ENCODE measurements at places on chromosomes 3 and 15.

DNA sequence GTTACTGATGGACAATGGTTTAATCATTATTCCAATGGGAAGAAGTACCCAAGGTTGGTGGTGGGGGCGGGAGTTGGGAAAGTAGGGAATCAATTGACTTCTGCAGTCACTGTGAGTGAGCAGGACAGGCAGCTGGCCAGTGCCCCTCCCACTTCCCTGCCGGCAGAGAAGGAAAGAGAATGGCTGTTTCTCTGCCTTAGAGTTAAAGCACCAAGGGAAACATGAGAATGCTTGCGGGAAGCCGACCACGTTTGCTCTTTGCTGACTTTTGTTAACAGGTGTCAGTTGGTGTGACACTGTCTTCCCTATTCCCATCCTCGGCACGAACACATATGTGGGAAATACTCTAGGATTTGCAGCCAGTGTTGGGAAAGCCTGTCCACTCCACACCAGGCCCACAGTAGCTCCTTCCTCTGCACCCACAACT lies 33.5 kb upstream of the MFSD1 start:
- no peak for DNase-seq

- no peak for DNase-seq
These were observed 22.2 kb upstream of the GMPPB start for GRCh38 chr3:49745986-49746385.

- DNase-seq: no peak
These were observed 10.7 kb upstream of the DHX36 start for GRCh38 chr3:154334973-154335420.

DNA sequence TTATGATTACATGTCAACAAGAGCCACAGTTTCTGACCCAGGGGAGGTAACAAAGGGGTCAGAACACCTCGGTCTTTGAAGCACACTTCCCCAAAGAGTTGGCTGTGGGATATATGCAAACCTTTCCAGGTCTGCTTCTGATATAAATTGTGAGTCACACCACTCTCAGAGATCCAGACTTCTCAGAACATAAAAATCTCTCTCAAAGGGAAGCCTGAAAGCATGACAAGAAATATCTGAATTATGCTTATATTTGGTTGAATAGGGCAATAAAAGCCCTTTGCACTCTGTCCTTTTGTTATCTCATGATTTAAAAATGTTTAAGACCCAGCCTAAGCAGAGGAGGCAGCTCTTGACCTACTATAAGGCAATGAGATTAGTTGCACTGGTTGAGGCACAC lies 56.8 kb downstream of the MYH15 start:
- DNase-seq: no peak

DNA sequence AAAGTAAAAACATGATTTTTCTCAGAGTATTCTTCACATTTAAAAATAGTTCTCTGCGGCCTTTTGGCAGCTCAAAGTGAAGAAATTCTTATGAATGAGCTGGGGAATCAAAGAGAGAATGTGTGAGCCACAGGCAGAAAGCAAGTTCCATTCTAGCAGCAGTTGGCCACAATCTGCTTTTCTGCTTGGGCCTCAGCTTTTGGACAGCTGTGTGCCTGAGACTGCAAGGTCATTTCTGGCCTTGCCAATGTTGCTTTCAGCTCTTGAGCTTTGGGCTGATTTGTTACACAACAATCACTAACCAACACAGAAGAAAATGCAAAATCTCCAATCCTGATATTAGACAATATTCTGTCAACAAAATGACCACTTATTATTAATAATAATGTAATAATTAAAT lies 14.4 kb upstream of the TM4SF4 start:
- DNase-seq: no peak

DNA sequence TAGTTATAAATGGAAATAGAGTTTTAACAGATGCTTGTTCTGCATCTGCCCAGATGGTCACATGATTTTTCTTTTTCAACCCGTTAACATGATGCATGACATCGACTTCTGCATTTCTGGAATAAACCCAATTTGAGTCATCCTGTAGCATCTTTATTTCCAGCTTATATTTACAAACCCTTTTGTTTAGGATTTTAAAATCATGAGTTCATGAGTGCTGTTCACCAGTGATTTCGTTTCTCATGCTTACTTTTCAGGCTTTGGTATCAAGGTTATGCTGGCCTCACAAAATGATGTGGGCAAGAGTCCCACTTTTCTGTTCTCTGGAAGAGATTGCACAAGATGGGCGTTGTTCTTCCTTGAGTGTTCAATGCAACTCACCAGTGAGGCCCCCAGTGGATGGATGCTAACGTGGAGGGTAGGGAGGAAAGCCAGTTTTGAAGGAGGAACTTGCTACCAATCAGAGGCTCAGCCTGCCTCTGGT lies 5.2 kb downstream of the HRH1 start:
- DNase-seq: no peak

GRCh38 chr3:159472611-159473010 lies 516.0 kb upstream of the IL12A start:
- DNase-seq: no peak

GRCh38 chr3:113673593-113673992 lies 22.8 kb downstream of the USF3 start:
- DNase-seq: no peak

DNA sequence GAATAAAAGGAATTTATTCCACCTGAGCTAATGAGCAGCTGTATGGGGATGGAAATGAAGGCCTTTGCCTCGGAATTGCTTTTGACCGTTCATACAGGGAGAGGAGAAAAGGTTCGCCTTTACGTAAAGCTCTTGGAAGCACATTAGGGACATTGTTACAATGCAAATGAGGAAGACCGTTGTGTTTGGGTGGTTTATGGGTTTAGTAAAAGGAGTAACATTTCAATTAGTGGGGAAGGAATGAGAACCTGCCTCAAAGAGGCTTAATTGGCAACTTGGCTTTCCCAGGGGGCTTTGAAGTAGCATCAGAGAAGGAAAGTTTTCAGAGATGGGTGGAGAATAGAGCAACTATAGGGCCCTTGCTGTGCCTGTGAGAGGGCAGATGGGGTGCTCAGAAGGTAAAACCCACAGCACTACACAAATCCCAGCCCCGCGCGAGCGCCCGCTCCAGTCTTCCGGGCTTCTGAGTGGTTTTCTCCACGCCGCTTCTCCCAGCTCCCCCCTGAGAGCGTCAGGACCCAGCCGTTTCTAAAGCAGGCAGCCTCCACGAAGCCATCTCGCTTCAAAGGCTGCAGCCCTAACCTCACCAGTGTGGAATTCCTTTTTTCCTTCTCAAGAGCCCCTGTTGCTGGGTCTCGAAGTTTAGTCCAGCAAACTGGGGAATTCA lies 192.0 kb upstream of the HES1 start:
- no peak for DNase-seq

DNA sequence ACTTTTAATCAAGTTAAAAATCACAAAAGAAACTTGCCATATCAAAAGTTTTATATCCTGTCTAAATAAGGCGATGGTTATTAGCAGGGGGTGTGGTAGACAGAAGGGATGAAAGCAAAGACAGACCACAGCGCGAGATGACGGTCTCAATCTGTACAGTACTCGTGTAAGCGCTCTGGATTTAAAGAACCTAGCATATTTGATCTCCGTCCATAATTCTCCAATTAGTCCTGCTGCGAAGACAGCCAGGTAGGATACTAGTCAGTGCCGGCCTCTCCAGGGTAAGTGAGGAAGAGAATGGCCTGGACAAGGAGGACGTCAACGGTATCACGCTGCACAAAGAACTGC lies 701 bp downstream of the SGO1 start:
- DNase-seq: no peak

- DNase-seq: no peak
These were observed 73.0 kb upstream of the PROK2 start for GRCh38 chr3:71857956-71858355.

DNA sequence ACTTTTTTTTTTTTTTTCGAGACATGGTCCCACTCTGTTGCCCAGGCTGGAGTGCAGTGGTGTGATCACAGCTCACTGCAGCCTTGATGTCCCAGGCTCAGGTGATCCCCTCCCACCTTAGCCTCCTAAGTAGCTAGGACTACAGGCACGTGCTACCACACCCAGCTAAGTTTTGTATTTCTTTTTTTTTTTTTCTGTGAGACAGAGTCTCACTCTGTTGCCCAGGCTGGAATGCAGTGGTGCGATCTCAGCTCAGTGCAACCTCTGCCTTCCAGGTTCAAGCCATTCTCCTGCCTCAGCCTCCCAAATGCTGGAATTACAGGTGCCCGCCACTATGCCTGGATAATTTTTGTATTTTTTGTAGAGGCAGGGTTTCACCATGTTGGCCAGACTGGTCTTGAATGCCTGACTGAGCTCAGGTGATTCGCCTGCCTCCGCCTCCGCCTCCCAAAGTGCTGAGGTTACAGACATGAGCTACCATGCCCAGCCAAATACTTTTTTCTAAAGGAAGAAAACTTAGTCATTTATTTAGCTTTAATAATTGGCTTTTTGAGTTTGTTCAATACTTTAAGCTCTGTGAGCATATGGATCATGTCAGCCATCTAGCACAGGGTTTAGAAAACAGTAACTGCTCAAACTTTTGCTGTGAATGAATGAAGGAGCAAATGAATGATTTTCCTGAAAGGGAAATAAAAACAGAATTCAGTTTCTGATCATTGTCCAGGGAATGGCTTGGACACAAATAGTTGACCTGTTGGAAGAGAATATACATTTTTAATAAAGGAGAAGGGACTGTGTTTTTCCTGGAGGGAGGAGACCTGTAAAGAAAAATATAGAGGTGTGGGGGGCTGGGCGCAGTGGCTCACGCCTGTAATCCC lies 26.0 kb downstream of the UBE2E1 start:
- no peak for DNase-seq

DNA sequence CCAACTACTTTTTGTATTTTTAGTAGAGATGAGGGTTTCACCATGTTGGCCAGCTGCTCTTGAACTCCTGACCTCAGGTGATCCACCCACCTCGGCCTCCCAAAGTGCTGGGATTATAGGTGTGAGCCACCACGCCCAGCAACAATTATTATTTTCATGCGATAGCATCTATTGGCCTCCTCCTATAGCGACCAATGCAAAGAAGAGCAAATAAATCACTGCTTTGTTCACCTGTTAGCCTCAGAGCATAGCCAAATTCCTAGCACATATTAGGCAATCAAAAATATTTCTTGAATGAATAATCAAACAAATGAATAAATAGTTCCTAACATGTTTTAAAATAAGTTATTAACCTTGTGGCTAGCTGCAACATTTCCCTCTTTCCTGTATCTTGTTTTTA lies 36.8 kb upstream of the TNFSF10 start:
- no peak for DNase-seq

DNA sequence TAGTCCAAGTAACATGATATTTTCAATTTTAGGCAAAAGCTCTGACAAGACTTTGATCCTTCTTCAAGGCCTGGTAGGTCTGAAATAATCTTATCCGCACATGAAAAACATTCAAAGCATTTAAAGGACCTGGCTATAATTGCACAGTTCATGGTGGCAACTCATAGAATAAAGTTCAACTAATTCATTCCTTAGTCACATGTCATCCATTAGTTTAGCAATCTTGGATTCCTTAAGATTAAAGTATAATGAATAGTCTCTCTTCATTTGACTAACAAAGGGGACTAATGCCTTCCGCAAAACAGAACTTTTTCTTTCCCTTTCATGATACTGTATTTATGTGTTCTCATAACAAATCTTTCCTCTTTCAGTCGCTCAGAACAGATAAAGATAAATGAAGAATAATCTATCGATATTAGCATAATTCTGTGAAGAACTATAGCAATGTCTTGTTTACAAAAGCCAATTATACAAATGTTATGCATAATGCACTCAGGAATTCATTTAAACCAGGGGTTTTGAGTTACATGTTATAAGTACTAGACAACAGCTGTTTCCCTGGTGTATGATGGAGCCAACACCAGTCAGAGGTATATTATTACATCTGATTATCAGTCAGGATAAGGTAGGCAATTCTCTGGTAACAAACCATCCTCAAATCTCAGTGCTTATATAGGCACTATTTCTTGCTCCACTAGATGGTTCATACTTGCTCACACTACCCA lies 172.5 kb downstream of the POTEB3 start:
- DNase-seq: no peak

DNA sequence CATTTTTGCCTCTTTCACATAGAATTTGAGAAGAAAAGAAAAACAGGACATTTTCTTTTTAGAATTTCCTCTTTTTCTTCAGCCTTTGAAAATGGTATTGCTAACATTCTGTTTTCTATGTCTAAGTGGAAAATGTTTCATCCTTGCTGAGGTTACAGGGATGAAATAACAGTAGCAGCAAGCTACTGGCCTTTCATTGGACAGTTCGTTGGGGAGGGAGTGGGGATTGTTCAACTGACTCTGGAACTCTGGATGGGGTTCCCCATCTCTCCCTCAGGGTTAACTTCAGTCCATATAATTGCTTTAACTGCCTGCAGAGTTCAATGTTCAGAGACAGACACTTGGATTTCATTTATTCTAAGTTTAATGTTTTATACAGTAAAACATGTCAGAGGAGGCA lies 346.0 kb downstream of the NLGN1 start:
- no peak for DNase-seq

GRCh38 chr3:10515396-10515795 lies 10.0 kb upstream of the ATP2B2 start:
- no peak for DNase-seq

- no peak for DNase-seq
These were observed 85.2 kb downstream of the FILIP1L start for GRCh38 chr3:100029052-100029451.

- no peak for DNase-seq
These were observed 24.7 kb downstream of the HCN4 start for GRCh38 chr15:73344056-73344455.

DNA sequence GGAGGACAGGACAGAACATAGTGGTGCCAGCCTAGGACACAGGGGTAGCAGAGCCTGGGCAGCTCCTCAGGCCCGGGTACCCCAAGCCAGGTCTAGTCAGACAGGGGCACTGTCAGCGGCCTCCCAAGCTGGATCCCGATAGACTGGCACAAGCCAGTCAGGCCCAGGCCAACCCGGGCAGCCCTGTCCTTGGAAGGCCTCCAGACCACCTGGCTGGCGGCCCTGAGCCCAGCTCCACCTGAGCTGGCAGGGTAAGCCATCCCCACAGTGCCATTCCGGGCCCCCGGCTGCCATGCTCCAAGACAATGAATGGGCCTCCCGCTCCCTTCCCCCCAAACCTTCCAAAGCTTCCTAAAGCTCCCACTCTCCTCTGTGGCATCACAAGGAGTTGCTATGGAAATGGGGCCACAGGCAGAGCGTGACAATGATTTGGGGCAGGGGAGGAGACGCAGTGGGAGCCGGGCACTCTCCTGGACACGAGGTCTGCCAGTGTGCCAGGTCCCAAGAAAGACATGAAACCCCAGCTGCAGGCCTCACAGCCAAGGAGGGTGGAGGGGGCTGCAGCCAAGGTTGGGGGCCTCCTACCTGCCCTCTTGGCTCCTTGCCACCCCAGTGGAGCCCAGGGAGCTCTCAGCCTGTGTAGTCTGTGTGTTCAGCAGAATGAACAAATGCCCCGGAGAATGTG lies 165.6 kb upstream of the LINGO1 start:
- no peak for DNase-seq

DNA sequence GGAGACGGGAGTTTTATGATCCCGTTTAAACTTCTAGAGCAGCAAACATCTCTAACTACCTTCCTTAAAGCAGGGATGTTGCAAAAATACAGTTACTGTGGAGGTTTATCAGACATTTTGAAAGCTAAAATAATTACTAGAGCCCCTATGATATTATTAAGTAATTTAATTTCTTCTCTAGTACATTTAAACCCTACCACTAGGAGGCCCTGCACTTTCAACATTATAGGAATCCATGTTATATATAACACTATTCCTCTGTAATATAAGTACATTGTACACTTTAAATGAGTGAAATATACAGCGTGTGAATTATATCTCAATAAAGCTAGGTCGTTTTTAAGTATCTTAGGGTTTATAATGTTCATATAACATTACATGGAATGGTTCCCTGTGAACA lies 11.5 kb downstream of the SETMAR start:
- no peak for DNase-seq
